Stimulated activated CD4-positive, alpha-beta T cell treated with anti-CD3 and anti-CD28 coated beads, TNF-alpha, amount 100 ng/mL, for 1 hour (primary cell): ENCODE measurements at places on chromosomes 11 and 22.

- DNase-seq = no peak
Observed at GRCh38 chr22:48061726-48062125, 1299.3 kb downstream of the TBC1D22A start.

DNA sequence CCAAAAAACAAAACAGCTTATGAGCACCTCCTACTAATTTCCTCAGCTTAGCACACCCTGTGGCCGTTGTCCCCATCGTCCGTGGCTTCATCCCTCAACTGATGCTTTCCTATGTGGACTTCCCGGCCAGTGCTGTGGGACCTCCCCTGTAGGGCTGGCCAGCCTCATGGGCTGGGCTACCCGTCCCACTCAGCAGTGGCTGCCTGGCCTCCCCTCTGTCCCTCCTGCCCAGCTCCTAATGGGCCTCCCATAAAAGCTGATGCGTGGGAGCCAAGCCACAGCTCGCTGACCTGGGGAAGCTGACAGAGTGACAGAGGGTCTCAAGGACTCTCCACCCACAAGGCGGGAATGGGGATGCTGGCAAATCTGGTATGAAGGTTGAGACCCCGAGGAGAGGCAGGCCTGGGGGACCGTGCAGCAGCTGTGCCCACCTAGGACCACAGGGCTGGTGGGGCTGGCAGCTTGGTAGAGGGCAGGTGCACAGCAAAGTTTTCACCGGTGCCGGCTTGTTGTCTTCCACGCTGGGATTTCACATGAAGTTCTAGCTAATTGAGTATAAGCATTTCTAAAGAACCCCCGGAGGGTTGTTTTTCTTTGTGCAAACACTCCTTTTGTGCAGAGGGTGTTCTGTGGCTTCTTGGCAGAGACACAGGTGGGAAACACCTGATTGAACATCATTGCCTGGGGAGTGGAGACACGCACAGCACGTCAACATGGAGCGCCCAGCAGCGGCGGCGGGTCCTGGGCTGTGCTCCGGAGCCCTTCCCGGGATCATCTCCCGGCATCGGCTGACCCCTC lies 23.2 kb downstream of the TBX1 start:
- no peak for DNase-seq

DNA sequence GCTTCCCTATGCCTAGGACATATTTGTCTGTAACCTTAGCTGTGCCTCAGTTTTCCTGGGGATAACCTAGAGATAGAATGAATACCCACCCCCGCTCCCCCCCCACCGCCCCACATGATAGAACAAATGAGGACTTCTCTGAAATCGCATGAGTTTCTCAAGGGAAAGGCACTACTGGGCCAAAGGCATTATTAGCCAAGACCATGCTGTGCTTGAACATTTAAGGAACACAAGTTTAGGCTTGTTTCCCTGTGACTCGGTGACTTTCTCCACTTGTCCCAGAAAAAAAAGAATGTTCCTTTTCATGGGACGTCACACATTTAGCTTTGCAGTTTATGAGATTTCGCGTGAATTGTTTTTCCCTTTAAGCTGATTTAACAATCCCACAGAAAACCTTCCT lies 51.4 kb upstream of the CRTAM start:
- DNase-seq = no peak

- no peak for DNase-seq
Observed at GRCh38 chr22:29009148-29009547, 52.5 kb downstream of the C22orf31 start.

GRCh38 chr22:19628038-19628776 lies 86.1 kb upstream of the SEPTIN5 start:
- no peak for DNase-seq

GRCh38 chr22:25735650-25736049 lies 6.3 kb upstream of the MYO18B start:
- no peak for DNase-seq

DNA sequence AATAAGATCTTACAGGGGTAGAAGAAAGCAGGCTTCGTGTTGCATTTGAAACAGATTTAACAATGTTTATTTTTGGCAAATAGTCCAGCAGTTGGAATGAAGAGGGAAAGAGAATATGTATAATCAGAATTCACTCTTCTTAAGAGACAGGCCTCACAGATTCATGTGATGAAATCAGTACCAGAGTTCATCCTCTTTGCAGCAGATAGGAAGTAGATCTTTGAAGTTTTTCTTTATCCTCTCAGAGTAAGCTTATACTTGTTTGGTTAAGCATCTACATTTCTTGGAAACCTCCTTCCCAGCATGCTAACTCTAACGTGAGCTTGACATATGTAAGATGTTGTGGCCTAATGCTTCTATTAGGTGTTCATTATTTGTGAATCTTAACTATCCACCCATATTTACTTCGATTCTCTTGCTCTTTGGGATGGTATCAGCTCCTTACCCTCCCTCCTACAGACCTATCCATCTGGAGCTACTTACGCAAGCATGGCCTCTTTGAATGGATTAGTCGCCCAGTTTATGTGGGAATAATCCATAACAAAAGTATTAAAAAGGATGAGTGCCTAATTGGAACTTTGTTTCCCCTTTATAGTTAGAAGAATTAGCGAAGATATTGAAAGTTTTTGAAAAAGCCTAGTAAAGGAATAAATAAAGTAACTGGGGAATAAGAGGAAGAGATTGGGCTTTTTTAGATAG lies 80.1 kb downstream of the PRMT3 start:
- no peak for DNase-seq

DNA sequence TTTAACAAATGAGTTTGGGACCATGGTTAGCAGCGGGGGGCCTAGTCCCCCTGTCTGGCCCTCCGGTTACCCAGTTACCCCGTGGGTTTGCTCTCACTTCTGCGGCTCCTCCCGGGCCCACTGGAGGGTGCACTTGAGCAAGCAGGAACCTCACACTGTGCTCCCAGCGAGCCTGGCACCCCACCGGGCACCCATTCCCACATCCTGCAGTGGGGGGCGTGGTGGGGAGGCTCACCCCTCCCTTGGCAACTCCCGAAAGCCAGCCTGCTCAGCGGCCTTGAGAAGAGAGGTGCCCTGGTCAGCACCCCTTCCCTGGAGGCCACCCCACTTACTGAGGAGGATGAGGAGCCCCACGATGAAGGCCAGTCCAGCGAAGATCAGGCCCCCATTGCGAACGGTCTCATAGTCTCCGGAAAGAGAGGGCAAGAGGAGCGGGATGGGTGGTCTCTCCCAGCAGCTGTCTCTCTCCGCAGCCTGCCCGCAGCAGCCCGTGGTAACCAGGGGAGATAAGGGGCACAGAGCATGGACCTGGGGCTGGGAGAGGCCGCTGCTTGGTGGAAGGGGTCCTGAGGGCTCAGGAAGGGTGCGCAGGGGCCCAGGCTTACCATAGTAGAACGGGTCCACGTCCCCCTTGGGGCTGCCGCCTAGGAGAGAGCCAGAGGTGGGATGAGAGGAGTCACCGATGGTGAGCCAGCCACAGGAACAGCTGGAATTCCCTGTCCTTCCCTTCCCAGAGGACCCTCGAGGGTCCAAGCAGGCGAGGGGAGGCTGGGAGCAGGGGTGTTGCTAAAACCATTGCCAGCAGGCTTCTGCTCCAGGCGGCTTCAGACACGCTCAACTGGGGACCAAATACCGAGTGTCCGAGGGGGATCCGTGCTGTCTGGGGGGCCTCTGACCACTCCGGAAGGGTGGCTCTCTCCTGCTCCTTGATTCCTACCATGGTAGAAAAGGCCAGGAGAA lies 2.2 kb downstream of the FXYD2 start:
- DNase-seq = peak; percentile 44

DNA sequence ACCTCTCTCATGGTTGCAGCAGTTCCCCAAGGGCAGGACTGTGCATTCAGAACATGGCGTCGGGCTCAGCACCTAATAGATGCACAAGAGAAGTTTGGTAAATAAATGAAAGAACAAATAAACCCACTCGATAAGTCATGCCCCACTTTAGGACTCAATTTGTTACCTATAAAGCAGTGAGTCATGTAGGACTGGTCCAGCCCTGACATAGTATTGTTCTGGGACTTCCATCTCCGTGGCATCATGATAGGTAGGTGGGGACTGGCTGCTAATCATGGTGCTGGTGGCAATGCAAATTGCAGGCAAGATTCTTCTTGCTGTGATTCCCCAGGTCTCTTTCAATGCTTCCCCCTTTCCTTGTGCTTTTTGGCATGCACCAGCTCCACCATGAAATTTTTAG lies 118.2 kb upstream of the CSNK2A3 start:
- DNase-seq = no peak

GRCh38 chr22:48883211-48883960 lies 944.3 kb downstream of the BRD1 start:
- no peak for DNase-seq

- DNase-seq = no peak
Observed at GRCh38 chr11:104522650-104523049, 358.7 kb upstream of the PDGFD start.

DNA sequence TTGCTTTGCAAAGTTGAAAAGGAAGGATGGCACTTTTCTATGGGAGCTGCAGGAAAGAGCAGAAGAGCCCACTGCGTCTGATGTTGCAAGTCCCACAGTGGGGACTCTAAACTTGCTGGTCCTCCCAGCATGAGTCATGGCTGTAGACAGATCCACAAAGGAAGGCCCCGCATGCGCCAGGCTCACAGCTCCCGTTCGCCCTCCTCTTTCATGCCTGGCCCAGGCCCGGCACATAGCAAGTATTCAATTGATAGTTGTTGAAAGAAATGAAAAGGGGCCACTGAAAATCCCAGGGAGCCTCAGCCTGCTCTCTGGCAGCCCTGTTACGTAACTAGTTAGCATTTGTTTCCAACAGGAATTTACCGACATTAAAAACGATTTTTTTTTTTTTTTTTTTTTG lies 18.9 kb downstream of the AP1B1 start:
- DNase-seq = no peak

GRCh38 chr22:43217285-43218030 lies 30.5 kb upstream of the TTLL12 start:
- DNase-seq = no peak

DNA sequence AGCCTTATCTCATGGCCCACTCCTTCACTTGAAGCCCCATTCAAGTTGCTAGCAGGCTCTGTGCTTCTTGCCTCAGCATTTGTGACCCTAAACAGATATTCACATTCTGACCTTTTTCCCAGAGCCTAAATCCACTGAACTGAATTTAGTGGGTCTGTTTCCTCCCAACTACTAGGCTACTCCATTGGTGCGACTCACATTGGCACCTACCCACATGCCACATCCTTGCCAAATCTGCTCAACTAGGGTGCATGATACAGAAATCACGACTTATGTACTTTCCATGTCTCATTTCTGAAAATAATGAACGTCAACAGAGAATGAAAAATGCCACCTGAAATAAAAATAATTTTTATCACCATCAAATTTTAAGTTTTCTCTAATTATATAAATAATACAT lies 8.4 kb upstream of the MMP12 start:
- DNase-seq = no peak

GRCh38 chr11:69468221-69468620 lies 13.2 kb upstream of the LINC01488 start:
- DNase-seq = no peak

DNA sequence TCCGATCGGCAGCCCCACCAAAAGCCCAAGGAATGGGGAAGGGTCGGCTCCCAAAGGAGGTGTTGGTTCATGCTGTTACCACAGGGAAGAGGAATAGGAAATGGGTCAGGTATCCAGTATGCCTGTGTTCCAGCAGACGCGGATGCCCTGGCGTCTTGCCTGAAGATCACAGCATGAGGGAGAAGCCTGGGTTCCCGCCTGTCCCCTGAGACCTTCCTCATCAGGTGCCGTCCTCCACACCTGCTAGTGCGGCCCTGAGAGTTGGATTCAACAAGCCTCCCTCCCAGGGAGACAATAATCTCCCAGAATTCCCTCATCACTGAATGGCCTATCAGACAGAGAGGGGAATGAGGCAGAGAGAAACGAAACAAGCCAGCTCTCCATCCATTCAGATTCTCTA lies 92.2 kb downstream of the SPATA19 start:
- no peak for DNase-seq

- DNase-seq = peak; percentile 98
Observed at GRCh38 chr11:6682936-6683861, at the start of gene MRPL17. TSS of gene MRPL17 (minus strand) at chr11:6683340. CDS start at chr11:6683296, 44 bp downstream.

DNA sequence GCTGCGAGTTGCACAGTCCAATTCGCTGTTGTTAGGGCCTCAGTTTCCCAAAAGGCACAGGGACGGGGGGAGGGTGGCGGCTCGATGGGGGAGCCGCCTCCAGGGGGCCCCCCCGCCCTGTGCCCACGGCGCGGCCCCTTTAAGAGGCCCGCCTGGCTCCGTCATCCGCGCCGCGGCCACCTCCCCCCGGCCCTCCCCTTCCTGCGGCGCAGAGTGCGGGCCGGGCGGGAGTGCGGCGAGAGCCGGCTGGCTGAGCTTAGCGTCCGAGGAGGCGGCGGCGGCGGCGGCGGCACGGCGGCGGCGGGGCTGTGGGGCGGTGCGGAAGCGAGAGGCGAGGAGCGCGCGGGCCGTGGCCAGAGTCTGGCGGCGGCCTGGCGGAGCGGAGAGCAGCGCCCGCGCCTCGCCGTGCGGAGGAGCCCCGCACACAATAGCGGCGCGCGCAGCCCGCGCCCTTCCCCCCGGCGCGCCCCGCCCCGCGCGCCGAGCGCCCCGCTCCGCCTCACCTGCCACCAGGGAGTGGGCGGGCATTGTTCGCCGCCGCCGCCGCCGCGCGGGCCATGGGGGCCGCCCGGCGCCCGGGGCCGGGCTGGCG lies at the start of gene BCR:
Gene BCR, plus strand, starts transcription at position 209 of the 592 bp plus-strand sequence. CDS start 452 bp downstream, outside the sequence.
- DNase-seq = no peak

GRCh38 chr11:103920449-103920848 lies 116.0 kb upstream of the DDI1 start:
- no peak for DNase-seq

- no peak for DNase-seq
Observed at GRCh38 chr11:109552376-109552775, 130.4 kb downstream of the C11orf87 start.

DNA sequence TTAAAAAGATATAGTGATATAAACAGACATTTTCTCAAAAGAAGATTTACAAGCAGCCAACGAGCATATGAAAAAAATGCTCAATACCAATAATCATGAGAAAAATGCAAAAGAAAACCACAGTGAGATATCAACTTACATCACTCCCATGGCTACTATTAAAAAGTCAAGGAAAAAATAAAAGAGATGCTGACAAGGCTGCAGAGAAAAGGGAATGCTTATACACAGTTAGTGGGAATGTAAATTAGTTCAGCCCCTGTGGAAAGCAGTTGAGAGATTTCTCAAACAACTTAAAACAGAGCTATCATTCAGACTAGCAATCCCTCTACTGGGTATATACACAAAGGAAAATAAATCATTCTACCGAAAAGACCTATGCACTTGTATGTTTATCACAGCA lies 97.1 kb upstream of the CARD18 start:
- no peak for DNase-seq

GRCh38 chr11:36945384-36945783 lies 347.3 kb upstream of the RAG2 start:
- no peak for DNase-seq

GRCh38 chr11:128660947-128661346 lies 32.9 kb upstream of the FLI1 start:
- no peak for DNase-seq

- DNase-seq = no peak
Observed at GRCh38 chr11:70082829-70083228, 4.7 kb downstream of the ANO1 start.
